Stomach (tissue), 19 donors: ENCODE measurements at places on chromosomes 2 and 18. TPM values are rescaled to one million over a fixed set of nuclear protein-coding genes. Genes with fewer than 3 reads are reported as not detected.

OR6B2 gene
- total RNA-seq = not detected

GRCh38 chr18:36887114-36887513, 58.2 kb downstream of the KIAA1328 start:
- no peak for DNase-seq

- no peak for DNase-seq
Measured at GRCh38 chr2:202133200-202133908, 60.3 kb downstream of the KIAA2012 start.

NXPH2 gene
- total RNA-seq = not detected

DNA sequence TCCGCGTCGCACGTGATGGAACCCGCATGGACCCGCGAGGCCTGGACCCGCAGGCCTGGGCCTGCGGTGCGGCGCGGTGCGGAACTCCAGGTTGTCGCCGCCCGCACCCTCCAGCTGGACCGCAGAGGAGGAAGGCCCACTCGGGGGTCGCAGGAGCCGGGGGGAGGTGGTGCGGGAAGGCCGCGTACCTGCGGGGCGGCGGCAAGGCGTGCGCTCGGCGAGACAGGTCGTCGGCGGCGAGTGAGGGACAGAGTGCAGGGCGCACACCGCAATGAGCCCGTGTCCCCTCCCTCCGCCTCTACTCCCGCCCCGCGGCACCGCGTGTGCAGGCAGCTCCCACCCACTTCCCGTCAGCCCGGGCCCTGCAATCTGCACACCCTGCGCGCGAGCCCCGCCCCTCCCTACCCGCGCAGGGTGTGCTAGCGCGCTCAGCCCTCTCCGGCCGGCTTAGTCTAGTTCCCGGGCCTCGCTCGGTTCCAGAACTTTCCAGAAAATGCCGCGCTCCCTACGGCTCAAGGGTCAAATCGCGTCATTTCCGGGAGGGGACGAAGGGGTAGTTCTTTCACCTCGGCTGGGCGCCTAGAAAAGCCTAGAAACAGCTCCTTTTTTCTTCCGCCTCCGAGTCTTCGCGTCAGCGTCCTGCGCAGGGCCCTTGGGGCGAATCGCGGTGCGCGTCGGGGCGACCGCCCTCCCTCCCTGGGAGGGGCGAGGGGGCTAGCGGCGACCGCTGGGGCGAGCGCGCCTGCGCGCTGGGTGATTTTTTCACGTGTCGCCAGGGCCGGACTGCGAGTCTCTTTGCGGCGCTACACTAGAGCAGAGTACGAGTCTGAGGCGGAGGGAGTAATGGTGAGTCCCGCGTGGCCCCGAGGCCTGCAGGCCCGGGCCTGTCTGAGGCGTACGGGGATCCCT, at the start of the genes HSPD1 and HSPE1:
TSS of gene HSPD1 (minus strand) at position 247 of the 909 bp plus-strand sequence. CDS start 992 bp downstream, outside the sequence.
TSS of gene HSPE1 (plus strand) at position 786 of the 909 bp plus-strand sequence. CDS start at position 844, 58 bp downstream.
- peak; percentile 98 for DNase-seq

GRCh38 chr18:29076645-29077044, 899.7 kb upstream of the CDH2 start:
- no peak for DNase-seq

FZD7 gene
- total RNA-seq = 8.0 TPM

GRCh38 chr2:124797049-124797448, 772.0 kb downstream of the CNTNAP5 start:
- no peak for DNase-seq

- DNase-seq = no peak
Measured at GRCh38 chr2:128282246-128282975, 36.3 kb downstream of the HS6ST1 start.

- no peak for DNase-seq
Measured at GRCh38 chr2:86003967-86004366, 101.7 kb downstream of the POLR1A start.

ESPNL gene
- not detected for total RNA-seq

GRCh38 chr18:35026407-35027061, 14.7 kb upstream of the MAPRE2 start:
- DNase-seq = no peak

- DNase-seq = no peak
Measured at GRCh38 chr2:106831241-106831640, 54.7 kb downstream of the ST6GAL2 start.

- no peak for DNase-seq
Measured at GRCh38 chr2:229660391-229660790, 54.0 kb downstream of the DNER start.
